Activated gamma-delta T cell treated with Interleukin-2 at 50 U/mL for 16 hours (primary cell): ENCODE measurements at places on chromosomes 7 and 10.

DNA sequence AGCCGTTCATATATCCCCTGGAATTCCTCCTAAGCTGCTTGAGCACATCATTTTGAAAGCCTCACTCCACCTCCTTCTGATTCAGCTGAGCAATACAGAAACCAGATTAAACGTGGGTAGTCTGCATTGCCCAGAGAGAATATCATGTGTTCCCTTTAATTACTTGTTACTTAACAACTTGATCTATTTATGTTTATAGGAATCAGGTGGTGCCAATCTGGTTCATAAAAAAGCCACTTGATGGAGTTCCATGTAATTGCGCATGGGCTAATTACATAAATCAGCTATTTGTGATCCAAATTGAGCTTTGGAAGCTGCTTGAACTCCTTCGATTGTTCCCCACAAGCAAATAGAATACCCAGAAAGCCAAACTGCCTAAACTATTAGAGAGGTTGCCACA lies 114.7 kb upstream of the ADCY1 start:
- DNase-seq = no peak

- no peak for DNase-seq
Observed at GRCh38 chr7:20401861-20402746, 71.4 kb downstream of the ITGB8 start.

- no peak for DNase-seq
Observed at GRCh38 chr10:86668297-86669165, at the start of gene LDB3. LDB3 (plus strand) TSS chr10:86668511; CDS start chr10:86668692, 181 bp downstream.

- no peak for DNase-seq
Observed at GRCh38 chr10:103569896-103570295, 76.4 kb downstream of the NEURL1 start.

GRCh38 chr10:3287572-3288445 lies 115.2 kb upstream of the PITRM1 start:
- DNase-seq = no peak

DNA sequence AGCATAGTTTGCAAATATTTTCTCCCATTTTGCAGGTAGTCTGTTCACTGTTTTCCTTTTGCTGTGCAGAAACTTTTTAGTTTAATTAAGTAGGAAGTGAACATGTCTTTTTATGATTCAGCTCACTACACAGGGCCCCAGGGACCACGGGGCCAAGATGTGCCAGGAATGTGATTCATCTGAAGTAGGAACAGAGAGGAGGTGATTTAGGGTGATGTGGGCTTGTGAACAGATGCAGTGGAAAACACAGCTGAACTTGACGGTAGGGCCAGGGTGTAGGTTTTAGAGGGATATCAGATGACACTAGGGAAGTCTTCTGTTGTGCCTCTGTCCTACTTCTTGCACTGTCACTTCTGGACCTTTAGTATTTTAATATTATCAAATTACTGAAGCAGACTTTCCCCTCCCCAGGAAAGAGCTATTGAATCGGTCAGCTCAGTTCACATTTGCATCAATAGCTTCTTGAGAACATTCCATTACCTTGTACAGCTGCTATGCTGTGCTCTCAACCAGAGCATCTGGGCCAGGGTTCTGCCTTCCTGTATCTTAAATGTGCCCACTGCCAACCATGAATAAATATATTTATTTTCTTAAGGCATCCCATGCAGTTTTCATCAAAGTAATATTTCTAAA lies 96.9 kb downstream of the OSBPL3 start:
- no peak for DNase-seq

- DNase-seq = no peak
Observed at GRCh38 chr7:43584195-43584586, 1.3 kb downstream of the STK17A start.

DNA sequence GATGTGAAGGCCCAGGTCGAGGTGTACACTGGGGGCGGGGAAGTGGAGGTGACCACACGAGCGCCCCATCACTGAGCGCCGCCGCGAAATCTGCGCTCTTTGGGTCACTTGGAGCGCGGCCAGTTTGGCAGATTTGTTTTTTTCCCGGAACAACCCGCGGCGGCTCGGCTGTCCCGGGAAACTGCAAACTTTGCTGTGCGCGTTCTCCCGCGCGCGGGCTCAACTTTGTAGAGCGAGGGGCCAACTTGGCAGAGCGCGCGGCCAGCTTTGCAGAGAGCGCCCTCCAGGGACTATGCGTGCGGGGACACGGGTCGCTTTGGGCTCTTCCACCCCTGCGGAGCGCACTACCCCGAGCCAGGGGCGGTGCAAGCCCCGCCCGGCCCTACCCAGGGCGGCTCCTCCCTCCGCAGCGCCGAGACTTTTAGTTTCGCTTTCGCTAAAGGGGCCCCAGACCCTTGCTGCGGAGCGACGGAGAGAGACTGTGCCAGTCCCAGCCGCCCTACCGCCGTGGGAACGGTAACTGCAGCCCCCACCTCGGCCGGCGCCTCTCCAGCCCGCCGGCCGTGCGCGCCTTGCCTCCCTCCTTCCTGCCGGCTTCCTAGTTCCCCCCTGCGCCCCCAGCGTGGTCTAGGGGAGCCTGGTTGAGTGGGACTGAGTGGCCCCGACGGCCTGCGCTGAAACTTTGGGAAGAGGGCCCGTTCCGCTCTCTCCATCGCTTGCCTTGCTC lies at the start of gene CASP7:
TSS of gene CASP7 (plus strand) at position 450 of the 727 bp plus-strand sequence. CDS start 17,582 bp downstream, outside the sequence.
- peak; percentile 74 for DNase-seq

GRCh38 chr10:75195035-75195763 lies 15.4 kb upstream of the VDAC2 start:
- no peak for DNase-seq

DNA sequence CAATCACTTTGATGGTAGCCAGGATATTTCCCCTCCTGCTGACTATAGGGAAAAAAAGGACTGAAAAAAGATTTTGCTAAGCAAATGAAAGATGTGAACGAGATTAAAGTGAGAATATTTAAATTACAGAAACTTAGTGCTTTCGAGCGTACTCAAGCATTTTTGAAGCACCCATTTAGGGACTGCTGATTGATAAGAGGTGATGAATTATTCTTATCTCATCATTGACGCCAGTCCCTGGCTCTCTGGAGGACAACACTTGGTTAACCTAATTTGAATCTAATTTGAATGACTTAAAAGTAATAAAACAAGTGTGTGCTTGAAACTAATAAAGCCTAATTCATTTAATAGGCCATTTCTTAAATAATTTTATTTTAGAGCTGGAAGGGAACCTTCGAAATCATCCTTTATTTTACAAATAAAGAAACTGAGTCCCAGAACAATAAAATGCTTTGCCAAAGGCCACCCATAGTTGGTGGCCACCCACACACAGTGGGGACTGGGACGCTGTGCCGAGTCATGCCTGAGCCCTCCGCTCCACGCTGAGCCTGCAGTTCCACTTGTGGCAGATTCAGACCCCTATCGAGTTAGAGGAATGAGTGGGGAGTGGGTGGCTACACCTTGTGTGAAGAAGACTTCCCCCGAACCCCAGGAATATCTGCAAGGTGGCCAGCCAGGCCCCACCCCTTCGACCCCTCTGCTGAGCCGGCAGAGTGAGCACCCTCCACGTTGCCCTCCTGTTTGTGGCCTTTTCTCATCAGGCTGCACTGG lies 61.1 kb upstream of the SAMD8 start:
- DNase-seq = no peak

DNA sequence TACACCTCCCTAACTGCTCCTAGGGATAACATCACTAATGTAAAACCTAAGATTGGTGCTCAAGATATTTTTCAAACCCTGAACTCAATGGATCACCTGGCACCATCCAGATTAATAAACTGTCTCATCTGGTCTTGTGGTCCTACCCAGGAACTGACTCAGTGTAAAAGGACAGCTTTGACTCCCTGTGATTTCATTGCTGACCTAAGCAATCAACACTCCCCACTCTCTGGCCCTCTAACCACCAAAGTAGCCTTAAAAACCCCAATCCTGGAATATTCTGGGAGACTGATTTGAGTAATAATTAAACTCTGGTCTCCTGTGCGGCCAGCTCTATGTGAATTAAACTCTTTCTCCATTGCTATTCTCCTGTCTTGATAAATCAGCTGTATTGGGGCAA lies 6.2 kb upstream of the USP54 start:
- no peak for DNase-seq

DNA sequence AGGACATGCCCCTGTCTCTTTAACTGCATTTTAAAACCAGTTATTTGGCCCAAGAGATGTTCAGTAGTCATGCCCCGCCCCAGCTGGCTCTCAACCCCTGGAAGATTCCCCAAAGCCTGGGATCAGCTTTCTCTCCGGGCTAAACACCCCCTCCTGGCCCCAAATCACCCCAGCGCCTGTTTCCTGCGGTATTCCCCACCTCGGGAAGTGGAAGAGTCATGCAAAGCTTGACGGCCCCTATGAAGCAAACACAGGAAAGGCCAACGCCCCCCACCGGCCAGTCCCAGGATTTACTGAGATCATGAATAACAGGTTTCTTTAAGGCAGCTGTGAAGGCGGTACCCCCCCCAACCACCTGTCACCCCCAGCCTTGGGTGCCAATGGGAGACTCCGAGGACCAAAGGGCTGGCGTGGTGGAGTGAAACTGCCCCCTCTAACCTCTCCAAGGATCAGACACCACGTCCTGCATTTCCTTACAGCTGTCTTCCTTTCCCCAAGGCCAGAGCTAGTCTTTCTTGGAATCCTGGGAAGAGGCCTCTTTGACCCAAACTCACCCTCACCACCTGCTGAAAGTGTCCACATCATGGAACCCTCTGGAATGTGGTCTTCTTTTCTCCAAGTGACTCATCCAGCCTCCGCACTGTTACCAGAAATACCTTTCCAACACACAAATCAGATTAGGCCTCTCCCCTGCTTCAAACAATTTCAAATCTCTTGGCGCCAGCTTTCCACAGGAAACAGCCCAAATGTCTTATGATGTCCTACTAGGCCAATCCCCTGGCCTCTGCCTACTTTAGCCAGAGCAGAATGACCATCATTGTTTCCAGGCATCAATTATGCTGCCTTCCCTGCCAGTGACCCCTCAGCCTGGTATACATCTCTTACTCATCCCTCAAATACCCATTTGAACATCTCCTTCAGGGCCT lies 301.5 kb downstream of the ZEB1 start:
- no peak for DNase-seq

- no peak for DNase-seq
Observed at GRCh38 chr10:29748109-29748650, 113.4 kb upstream of the SVIL start.
